ENCODE measurements at places on chromosomes 5 and 9.

DNA sequence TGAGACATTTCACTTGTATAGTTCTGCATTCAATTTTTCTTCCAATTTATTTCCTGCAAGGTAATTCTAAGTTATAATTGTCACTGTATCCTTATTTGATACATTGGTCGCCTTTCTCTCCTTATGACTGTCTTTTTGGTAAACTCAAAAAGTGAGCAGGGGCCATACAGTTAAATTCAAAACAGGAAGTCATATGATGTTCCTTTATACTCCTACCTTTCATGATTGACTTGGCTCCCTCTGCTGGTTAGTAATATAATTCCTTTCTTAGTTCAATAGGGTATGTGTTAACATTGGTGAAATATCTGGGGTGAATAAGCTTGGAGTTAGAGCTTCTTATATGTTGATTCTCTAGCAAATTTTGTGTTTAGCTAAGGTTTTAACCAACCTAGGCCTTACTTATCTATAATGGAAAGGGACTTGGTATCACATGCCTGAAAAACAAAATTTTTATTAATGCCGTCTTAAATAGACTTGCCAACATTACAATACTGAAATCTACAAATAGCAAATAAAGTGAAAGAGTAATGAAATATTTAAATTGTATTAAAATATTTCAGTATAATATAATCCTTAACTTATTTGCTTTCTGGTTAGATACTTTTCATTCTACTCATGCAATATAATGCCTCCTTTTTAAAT, 6.0 kb upstream of the NIPBL start:
- peak; percentile 92 for DNase-seq

DNA sequence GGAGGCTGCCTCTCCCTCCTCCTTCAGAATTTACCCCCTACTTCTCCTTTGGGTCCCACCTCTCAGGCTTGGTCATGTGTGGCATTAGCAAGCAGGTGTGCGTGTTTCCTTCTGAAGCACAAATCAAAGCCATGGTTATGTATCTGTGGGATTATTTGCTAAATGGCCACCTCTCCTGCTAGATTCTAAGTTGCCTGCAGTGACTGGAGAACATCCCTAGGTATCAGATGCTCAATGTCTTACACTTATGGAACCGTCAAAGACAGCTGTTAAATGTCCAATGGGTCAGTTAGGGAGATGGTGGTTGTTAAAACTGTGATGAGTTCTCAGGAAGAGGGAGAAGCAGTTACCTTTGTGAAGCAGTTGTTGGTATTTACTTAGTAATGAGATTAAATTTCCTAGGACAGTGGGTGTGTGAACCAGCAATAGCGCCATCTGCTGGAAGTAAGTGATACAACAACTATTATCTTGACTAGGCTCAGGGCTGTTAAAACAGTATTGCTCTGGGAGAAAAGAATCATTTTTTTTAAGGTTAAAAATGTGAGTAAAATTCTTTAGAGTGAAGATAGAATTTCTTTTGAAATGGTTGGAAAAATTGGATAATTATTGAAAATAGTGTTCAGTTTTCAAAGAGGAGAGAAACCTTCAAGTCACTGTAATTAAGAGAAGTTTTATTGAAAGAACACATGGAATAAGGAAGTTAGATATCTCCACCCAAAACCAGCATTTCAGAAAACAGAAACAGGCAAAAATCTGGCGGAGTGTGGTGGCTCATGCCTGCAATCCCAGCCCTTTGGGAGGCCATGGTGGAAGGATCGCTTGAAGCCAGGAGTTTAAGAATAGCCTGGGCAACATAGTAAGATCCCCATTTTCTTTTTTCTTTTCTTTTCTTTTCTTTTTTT, 71.3 kb downstream of the TMC1 start:
- DNase-seq: peak; percentile 64

DNA sequence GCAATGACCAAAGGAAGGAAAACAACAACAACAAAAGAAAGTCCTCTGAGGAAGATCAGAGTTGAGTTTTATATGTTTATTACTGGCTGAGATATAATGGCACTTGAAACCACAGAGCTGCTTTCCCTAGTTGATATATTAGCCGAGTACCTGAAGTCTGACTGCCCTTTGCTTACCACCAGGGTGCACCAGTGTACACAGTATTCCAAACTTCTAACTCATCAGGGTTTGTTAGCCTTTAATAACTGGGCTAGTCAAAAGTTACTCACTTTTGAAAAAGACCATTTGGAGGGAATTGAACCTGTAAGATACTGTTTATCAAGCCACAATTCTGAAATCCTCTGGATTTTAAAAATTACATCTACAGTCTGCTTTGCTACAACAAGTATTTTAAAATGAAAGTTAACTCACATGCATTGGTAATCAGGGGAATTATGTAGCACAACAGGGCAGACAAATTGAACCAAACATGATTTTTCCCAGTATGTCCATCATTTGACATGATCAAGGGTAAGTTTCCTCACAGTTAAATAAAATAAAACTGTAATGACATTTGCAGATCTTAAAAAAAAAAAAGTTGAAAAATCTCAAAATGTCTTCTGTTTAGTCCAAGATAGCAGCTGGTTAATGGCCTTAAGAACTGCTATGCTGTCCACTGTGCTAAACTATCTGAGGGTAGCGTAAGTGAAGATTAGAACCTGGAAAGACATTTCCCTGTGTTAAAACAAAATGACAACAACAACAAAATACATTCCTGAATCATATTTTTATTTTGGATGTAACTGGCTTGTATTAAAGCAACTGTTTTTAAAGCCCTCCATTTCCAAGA, 57.3 kb upstream of the C6 start:
- peak; percentile 61 for DNase-seq

DNA sequence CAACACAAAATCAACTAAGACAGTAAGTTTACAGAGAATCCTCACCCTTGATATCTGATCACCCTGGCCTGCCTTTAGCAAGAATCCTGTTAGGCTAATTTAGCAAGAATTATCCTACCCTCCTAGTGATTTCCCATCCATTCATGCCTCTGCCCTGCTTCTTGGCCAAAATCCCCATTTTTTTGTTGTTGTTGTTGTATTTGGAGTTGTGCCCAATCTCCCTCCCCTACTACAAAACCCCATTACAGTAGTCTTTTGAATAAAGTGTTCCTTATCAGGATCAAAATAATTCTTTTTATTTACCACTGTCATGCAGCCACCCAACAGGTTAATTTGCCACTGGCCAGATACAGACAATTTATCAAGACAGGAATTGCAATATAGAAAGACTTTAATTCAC, 58.5 kb upstream of the CLINT1 start:
- DNase-seq: no peak

DNA sequence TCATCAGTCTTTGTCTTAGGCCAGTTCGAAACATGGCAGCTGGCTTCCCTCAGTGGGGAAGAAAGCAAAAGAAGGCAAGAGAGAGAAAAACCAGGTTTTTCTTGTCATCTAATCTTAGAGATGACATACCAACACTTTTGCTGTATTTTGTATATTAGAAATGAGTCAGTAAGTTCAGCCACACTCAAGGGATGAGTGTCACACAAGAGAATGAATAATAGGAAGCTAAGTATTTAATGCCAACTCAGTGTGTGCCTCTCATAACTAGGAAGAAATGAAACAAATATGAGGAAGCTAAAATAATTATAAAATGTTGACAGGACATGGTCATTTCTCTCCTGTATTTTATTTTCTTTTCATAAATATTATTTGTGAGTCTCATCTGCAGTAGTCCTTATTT, 65.3 kb downstream of the CDH12 start:
- no peak for DNase-seq

- DNase-seq: peak; percentile 49
These were observed 119.6 kb upstream of the NFIB start for GRCh38 chr9:14433351-14434157.

DNA sequence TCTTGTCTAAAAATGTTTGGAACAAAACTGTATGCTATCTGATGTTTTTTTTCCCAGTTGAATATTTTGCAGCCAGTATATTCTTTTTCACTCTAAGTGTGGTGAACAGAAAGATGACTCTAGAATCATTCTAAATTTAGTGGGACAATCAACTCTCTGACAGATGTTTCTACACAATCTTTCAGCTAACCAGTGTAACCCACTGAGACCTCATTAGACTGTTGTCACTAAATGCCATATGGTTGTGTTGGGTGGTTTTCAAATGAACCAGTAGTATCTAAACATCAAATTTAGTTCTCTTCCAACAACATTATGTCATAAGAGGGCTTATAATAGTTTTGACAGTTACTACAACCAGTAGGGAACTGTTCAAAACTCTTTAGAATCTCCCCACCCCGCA, 129.6 kb upstream of the PRLR start:
- DNase-seq: no peak

DNA sequence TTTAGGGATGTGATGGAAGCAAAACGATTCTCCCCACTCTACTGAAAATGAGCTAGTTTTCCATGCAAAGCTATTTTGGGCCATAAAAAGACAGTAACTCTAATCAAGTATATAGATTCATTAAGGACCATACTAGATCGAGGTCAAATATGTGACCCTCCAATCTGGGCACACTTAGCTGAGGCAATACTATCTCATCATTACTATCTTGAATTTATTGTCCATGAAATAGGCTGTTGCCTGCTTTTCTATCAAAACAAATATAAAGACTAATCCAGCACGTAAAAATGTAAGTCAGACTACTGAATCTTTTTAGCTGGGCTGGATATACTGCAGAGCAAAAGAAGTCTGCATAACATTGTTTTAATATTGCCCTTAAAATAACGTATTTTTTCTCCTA, 943.1 kb downstream of the NR2F1-AS1 start:
- no peak for DNase-seq

- DNase-seq: no peak
These were observed 44.9 kb downstream of the MACROH2A1 start for GRCh38 chr5:135353952-135354721.

GRCh38 chr9:106127776-106128175, 433.4 kb downstream of the TMEM38B start:
- DNase-seq: no peak

DNA sequence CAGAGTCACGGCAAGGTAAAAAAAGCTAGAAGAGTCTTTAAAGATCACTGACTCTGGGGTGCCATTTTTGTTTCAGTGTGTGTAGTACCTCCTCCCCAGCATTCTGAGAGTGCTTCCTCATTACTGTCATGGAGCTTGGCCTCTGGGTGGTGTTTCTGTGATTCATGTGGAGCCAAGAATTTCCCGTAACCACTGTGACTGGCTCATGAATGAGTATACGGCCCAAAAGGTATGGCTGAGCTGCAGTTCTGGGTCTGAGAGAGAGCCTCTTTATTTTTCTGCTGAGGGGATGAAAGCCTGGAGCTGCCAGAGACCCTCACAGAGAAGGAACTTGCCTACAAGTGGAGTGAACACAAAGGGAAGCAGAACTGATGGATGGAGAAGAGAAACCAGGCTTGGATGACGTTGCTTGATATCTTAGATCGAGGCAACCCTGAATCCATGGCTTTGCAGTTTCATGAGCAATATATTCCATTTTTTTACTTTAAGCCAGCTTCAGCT, 85.6 kb downstream of the PTTG1 start:
- DNase-seq: no peak
